ENCODE measurements at places on chromosomes 6 and 20.
A peak's percentile ranks its signal among the peaks of the same experiment; 100 is the strongest.

- DNase-seq: peak; percentile 18
Observed at GRCh38 chr6:109660526-109661320, 30.3 kb downstream of the AK9 start.

DNA sequence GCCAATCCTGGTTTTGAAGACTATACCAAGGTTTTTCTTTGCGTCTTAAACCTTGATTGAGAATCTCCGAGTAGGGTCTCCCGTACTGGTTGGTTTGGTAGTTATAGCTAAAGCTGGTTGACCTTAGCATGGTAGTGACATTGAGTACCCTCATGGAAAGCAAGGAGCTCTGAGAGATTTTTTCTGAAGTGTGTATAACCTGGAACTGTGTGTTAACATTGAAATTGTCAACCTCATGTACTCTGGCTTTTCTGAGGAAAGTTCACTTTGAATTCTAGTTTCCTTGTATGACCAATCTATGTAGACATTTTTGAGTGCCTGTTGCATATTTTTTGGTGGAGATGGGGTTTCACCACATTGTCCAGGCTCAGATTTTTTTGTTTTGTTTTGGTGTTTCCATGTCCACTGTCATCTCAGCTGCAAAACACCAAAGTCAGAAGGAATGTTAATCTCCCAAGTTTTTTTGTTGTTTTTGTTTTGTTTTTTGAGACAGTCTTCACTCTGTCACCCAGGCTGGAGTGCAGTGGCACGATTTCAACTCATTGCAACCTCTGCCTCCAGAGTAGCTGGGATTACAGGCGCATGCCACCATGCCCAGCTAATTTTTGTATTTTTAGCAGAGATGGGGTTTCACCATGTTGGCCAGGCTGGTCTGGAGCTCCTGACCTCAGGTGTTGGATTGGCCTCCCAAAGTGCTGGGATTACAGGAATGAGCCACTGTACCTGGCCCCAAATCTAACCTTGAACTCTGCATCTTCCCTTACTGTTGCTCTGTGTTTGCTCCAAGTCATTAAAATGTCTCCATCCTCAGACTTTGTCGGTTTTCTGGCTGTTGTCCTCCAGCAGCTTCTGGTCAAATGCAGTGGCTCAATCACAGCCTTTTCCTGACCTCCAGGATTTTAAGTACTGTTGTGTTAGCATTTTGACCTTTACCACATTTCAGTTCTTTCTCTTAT lies 4.3 kb downstream of the RPS12 start:
- no peak for DNase-seq

DNA sequence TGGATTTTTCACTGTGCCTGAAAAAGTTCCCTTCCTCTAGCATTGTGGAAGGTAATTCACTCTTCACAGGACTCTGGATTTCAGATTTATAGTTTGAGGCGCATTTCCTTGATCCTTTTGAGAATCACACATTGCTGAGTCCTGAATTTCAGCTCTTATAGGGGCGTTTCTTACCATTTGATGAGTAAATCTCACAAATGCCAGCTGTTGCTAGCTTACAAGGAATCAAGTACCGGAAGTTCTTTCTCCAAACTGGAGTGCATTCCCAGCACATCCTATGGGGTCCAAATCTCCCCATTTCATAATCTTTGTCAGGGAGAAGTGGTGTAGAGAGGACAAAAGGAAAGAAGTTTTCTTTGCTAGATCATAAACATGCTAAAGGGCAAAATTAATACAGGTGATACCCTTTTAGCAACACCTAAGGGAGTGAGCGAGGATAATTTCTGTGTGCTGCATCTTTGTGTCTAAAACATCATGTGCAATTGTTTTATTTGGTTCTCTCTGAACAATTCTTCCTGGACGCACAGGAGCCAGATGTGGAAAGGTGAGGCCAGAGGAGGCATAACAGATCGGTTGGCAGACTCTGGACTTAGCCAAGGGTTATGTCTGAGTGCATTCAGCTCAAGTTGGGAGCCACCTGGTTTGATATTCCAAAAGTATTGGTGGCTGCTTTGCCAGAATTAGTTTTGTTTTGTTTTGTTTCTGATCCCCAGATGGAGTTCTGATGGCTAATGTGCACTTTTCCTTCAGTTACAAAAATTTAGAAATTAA lies 37.4 kb upstream of the EYA2 start:
- DNase-seq: no peak

DNA sequence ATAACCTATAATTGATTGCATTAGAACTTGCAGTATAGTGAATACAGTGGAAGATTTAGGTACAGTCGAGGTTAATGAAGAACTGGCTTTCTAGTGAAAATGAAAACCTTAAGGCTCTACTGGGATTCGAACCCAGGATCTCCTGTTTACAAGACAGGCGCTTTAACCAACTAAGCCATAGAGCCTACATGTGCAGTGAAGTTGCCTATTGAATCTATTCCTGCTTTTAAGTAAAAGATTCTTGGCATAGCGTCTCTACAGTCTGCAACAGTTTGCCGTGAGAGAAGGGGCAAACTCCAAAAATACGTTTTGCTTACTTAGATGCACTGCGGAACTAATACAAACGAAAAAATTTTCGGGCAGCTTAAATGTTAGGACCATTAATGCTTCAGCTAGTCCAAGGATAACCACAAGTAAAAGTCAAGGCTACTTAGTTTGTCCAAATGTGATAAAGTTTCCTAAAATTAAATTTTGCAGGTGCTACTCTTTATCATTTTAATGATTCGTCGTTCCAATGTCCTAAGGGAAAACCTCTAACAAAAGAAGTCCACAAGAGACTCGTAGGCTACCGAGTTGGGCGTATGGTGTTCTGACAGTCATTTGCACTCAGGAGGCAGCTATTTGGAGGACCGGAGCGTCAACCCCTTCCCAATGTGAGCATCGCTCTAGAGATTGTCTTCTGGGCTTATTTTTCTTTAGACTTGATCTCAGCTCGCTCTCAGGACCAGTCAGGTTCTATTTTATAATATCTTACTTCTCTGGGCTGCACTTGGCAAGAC lies 31.3 kb upstream of the ZSCAN23 start:
- DNase-seq: peak; percentile 65

GRCh38 chr6:78908621-78909020 lies 41.3 kb downstream of the IRAK1BP1 start:
- DNase-seq: no peak

DNA sequence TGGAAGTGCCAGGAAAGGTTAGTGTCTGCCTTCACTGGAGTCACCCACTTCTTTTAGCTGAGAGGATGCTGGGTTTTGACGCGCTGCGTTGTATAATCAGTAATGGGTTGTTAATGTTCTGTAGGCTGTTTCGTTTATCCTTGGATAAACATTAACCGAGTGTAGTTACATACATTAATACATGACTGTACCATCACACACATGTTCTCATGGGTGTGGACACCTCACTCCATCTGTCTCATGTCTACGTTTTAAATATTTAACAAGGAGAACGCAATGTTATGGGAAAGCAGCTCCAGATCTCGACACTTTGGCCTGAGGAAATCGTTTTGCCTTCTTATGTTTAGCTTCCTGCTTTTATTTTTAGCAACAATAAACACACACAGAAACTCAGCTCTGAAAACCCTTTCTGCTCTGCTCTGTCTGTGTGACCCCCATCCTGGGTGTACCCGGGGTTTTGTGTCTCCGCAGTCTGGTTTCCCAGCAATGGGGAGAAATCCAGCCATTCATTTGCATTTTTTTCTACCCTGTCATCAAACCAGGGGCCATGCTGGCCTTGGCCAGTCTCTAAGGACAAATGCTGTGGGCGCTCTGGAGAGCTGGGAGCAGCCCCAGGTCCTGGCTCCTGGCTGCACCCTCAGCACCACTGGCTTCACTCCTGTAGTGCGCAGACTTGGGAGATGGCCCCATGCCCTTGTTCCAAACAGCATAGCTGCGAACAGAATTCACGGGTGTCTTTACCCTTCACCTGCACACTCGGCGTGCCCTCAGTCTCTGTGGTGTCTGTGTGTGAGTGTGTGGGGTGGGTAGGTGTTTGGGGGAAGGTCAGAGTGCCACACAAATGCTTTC lies 110.8 kb downstream of the ERMARD start:
- no peak for DNase-seq

DNA sequence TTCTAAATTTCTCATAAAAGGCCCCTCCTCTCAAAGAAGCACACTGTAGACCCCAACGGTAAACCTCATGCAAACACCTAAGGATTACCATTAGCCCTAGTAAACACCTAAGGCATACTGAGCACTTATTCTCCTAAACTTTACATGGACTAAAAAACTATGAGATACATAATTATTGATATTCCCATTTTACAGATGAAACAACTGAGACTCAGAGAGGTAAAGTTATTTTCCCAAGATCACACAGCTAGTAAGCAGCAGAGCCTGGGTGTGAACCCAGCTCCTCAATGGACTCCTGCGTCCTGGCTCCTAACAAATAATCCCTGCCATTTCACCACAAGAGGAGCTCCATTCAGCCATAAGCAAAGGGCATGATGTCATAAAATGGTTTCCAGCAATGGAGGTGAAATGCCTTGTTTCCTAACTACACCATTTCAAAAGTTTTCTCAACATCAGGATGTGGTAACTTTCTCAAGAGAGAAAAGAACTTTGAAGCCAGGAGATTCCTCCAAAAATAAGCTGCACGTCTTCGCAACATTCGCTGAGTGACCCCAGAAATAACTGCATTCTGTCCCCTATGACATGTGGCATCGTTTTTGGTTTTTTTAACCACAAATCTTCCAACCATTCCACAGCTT lies 4.1 kb downstream of the ATP9A start:
- no peak for DNase-seq

- peak; percentile 50 for DNase-seq
Observed at GRCh38 chr6:111952821-111953540, 79.7 kb upstream of the FYN start.

- no peak for DNase-seq
Observed at GRCh38 chr20:44656448-44656847, 4.9 kb upstream of the ADA start.

- no peak for DNase-seq
Observed at GRCh38 chr6:33333666-33334065, 16.1 kb upstream of the ZBTB22 start.
